ENCODE measurements at places on chromosomes 2 and 18.

GRCh38 chr2:19360266-19360965 is 2.0 kb upstream of the OSR1 start:
- DNase-seq, result no peak

DNA sequence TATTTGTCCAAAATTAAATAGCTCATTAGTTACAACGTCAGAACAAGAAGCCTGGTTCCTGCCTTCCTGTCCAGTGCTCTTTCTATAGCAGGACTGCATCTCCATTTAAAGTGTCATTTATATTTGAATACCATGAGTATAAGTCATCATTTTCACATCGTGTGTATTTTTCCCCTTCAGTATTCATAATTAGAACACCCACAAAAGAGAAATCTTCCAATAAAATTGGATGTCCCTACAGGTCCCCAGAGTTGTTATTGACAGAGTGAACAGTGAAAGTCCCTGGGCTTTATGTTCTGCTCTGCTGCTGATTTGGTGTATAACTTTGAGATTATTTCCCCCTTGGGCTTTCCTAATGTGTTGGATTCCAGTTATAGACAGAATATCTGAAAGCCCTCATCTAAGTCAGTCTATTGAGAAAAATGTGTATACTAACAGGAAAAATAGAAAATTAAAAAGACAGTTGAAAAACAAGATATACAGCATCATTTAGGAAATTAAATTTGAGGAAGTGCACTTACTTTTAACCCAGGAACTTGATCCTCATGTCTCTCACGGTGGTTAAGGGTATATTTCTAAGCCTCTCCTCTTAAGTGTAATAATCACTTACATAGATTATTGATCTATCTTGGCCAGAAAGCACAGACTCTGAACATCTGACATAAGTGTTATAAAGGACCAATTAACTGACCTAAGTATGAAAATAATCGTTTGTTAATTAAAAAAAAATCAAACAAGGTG is 15.2 kb upstream of the REV1 start:
- DNase-seq, result no peak

- DNase-seq, result no peak
Observed at GRCh38 chr2:176675271-176675949, 406.2 kb downstream of the MTX2 start.

DNA sequence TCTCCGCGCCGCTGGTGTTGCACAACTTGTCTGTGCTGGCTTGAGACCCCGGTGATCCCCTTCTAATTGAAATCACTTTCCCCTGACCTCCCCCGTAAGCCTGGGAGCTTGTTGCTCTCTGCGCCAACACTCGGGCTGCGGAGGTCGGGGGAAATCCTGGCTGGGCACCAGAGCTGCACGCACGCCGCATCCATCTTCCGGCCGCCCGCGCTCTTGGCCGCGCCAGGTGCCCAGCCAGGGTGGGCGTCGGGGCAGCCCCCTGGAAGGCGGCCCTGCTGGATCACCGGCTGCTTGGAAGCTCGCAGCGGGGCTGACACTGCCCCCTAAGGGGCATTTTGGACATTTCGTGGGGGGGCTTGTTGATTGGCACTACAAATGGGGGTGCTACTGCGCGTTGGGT is 280.3 kb upstream of the SKOR2 start:
- no peak for DNase-seq

- no peak for DNase-seq
Observed at GRCh38 chr2:3440477-3440876, 61.0 kb downstream of the TRAPPC12 start.

GRCh38 chr18:6219116-6219717 is 195.5 kb downstream of the L3MBTL4 start:
- DNase-seq, result no peak

DNA sequence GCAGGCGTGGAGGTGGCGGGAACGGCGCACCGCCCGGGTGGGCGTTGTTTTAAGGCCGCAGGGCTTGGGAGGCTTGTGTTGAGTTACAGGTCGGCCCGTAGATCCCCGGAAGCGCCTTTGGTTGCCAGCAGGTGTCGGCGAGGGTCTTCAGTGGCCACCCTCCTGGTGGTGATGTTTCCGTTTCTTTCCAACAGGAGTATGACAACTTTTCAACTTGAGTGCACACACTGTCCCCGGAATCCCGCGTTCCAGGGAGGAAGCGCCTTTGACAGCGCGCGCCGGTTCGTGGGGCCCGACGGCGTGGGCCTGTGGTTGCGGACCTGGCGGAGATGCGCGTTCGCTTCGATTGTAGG is 1.0 kb upstream of the HDAC4 start:
- no peak for DNase-seq

DNA sequence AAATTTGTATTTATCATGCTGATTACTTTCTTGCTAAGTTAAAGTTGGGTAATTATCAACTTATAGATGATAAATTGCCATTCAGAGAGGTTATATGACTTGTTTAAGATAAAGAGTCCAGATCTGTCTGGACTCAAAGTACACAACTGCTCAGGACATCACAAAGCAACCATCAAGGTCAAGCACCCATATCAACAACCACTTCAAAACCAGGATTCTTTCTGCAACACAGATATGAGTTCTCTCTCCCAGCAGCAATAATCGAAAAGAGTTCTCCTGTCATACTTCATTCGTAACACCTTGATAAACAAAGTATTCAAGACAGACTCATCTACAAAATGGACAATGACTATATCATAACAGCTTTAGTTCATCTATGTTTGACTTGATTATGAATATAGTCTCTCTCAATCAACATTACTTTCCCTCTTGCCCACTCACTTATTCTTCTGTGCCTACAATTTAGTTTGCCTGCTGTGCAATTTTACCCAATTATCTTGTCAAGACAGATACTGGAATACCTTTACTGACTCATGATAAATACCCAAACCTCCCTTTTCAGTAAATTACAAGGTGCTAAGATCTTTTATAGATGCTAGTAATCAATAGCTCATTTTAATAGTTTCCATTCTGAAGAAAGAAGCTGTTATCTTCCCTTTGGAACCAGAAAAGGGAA is 281.8 kb downstream of the NBAS start:
- DNase-seq, result no peak

DNA sequence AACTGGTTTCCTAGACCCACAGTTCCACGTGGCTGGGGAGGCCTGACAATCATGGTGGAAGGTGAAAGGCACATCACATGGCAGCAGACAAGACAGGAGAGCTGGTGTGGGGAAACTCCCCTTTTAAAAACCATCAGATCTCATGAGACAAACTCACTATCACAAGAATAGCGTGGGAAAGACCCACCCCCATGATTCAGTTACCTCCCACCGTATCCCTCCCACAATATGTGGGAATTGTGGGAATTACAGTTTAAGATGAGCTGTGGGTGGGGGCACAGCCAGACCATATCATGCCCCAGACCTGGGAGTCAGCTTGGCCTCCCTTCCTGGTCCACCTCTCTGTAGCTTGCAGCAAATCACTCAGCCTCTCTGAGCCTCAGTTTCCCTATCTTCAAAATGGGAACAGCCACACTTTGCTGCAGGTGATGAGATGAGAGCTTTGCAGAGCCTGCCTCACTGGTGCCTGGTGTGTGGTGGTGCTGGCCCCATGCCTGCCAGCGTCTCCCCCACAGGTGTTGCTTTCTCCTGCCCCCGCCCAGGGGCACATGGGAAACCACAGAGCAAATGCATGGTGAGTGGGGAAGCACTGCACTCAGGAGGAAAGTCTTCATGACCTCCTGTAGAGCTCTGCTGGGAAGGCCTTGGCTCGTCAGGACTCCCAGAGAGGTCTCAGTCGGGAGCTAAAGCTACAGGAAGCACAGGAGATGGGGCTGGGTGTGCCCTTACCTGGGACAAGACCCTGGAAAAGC is 31.1 kb downstream of the GREB1 start:
- DNase-seq, result no peak

- DNase-seq, result no peak
Observed at GRCh38 chr2:200993097-200993496, 29.6 kb upstream of the ORC2 start.

DNA sequence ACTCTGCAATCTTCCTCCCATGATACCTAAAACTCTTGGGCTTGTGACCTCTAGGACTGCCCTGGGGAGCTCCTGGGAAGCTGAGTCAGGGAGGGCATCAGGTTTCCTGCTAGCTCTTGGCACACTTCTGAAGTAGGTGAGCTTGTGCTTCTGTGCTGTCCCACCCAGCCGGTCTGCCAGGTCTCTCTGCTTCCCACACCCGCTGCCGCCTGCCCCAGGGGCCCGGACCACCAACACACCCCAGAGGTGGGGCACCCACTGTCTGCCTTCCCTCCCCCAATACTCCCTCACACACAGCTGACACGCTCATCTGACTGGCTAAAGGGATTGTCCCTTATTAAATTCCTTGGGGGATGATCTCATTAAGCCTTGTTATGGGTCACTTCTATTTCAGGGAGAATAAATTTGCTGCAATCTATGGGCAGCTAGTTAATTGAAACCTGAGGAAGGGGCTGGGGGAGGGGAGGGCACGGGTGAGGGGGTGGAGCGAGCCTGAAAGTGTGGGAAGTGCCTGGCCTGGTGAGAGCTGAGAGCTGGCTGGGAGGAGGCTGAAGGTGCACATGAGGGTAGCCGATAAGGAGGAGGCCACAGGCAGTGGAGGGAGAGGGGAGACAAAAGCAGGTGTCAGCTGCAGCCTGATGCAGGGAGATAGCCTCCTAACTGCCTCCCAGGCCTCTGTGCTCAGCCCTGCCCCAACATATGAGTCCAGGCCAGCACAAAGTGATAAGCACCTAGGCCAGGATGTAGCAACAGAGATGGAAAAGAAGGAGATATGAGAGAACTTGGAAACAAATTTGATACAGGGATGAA is 48.8 kb downstream of the HAUS1 start:
- DNase-seq, result no peak

- DNase-seq, result no peak
Observed at GRCh38 chr18:21509062-21509461, 91.4 kb downstream of the ESCO1 start.

GRCh38 chr2:6723865-6724604 is 141.7 kb downstream of the CMPK2 start:
- no peak for DNase-seq

- no peak for DNase-seq
Observed at GRCh38 chr18:60740313-60740712, 367.7 kb upstream of the MC4R start.

- no peak for DNase-seq
Observed at GRCh38 chr18:21391074-21391673, 149.1 kb downstream of the GREB1L start.

DNA sequence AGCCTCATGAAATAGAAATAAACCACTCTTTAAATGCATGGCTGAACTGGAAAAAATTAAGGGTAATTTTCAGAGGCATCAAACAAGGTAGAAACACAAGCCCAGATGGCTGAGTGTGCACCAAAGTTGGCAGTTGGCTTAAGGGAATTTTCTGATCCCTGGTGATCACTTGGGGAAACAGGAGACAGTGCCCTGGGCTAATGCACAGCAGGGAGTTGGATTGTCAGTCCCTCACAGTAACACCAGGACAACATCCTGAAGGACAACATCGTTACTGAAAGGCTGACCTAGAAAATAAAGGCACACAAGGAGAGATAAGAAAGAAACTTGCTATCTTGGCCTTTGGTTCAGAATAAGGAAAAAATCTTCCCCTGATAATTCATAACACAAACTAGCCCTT is 417.0 kb downstream of the SLC4A3 start:
- DNase-seq, result no peak

DNA sequence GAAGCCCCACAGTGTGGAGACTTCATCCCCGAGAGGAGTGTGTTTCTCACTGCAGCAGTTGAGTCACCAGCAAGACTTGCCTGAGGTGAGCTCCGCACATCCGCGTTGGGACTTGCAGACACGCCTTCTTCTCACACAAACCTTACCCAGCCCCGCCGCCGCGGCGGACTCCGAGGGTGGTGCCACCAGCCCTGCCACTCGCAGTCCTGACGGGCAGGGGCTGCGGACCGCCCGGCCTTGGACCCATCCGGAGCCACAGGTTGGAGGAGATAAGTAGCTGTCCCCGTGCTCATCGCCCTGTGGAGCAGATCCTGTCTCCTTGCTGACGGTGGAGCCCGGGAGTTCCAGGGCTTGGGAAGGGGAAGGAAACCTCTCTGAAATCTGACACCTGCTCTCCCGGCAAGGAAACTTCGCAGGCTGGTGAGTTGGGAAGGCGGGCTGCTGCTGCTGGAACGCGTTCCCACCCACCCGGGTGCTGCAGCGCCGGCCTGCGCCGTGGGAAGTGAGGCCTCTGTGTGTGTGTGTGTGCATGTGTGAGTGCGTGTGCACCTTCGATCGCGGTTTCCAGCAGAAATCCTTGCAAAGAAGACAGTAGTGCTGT is at the start of gene RAB27B:
Gene RAB27B (plus strand): TSS at position 197 of the 601 bp plus-strand sequence. CDS start 49,109 bp downstream, outside the sequence.
- no peak for DNase-seq

DNA sequence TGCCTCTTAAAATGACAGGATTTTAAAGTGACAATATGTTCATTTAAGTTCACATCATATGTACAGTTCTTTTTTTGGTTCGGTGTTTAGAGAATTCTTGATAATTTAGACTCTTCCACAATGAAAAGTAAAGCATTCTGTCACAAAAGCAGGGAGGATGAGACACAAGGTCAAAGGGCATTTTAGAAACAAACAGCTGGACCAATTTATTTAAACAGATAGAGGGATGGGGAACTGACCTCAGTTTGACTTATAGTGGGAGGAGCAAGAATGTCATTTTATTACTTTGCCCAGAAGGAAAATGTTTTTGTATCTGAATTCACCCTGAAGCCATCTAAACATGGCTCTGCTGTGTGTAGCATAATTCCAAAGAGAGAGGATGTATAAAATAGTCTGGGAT is 128.5 kb downstream of the MEIS1 start:
- DNase-seq, result no peak

DNA sequence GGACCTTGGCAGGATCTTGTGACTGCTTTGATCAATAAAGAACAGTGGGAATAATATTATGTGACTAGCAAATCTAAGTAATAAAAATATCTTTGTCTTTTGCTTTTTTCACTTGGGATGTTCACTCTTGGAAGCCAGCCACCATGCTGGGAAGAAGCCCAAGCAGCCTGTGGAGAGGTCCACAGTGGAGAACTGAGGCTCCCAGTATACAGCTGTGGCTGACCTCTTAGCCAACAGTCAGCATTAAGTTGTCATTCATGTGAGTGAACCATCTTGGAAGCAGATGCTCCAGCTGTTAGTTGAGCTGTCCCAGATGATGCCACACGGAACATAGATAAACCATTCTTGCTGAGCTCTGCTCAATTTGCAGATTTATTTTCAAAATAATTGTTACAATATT is 160.0 kb downstream of the OSR1 start:
- DNase-seq, result no peak

DNA sequence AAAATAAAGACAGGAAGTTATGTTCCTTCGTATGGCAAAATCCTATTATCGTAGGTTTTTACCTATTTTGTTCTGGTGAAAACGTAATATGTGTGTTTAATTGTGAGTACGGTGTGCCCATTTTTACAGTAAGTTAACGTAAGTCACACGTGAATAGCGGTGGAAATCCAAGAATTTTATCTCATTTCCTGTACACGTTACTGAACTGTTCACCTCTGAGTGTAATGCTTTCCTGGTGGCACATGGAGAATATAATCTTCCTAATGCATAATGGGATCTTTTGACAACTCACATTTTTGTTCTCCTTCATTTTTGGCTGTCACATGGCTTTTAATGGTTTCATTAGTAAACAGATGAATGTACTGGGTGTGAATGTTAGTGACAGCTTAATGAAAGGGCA is 28.2 kb downstream of the BCL2L11 start:
- DNase-seq, result no peak

Measured in naive B cell (primary cell).